ENCODE measurements at places on chromosomes 2 and 18.

DNA sequence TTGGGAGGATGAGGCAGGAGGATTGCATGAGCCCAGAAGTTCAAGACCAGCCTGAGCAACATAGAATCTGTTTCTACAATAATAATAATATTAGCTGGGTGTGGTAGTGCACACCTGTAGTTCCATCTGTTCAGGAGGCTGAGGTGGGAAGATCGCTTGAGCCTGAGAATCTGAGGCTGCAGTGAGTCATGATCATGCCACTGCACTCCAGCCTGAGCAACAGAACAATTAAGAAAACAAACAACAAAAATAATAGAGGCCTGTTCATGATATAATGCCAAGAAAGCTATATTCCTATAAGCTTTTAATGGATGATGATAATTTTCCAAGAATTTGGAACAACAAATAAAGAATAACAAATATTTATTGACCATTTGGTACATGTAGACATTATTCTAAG lies 6.9 kb upstream of the CCBE1 start:
- peak; percentile 36 for DNase-seq

DNA sequence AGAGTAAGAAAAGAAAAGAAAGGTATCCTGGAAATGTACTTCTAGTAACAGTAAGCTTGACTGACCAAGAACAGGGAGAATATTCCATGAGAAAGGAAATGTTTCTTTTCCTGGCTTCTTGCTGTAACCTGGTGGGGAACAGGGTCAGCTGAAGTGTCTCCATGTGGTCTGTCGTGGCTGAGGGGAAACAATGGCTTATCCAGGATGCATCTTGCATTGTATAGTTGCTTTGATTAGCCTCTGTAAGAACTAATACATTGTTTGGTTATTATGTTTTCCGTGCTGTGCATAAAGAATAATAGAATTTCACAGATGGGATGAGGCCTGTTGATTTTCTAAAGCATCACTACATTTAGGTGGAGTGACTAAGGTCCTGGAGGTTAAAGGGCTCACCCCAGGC lies 4.9 kb downstream of the CREG2 start:
- no peak for DNase-seq

GRCh38 chr2:172196768-172197431 lies 94.2 kb upstream of the DLX2 start:
- peak; percentile 72 for DNase-seq

DNA sequence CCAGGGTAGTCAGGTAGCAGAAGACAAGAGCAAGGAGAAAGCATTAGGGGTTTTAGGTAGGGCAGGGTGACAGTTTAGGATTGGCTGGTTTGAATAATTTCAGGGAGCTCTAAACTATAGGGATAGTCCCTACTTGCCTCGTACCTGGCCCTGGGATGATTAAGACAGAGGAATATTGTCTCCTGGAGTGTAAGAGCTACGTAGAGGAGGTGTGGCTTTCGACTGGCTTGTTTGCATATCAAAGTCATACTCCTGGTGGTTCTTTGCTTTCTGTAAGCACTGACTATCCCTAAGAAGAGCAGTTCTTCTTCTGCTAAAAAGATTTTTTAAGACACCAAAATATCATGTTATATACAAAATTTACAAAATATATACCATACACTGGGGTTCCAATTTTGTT lies 1867.4 kb downstream of the SUCLG1 start:
- no peak for DNase-seq

DNA sequence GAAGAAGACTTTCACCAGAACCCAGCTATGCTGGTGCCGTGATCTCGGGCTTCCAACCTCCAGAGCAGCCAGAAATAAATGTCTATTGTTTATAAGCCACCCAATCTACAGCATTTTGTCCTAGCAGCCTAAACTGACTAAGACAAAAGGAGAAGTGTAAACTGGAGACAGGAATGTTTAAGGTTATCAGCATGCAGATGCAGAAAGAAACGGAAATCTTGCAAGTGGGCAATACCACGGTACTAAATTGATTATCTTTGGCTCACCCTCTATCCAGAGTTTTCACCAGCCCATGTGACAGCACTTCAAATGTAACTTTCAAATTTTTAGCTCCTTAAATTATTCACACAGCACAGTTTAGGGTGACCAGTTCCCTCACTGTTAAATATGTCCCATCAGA lies 5.7 kb upstream of the CAPN14 start:
- DNase-seq, result no peak

DNA sequence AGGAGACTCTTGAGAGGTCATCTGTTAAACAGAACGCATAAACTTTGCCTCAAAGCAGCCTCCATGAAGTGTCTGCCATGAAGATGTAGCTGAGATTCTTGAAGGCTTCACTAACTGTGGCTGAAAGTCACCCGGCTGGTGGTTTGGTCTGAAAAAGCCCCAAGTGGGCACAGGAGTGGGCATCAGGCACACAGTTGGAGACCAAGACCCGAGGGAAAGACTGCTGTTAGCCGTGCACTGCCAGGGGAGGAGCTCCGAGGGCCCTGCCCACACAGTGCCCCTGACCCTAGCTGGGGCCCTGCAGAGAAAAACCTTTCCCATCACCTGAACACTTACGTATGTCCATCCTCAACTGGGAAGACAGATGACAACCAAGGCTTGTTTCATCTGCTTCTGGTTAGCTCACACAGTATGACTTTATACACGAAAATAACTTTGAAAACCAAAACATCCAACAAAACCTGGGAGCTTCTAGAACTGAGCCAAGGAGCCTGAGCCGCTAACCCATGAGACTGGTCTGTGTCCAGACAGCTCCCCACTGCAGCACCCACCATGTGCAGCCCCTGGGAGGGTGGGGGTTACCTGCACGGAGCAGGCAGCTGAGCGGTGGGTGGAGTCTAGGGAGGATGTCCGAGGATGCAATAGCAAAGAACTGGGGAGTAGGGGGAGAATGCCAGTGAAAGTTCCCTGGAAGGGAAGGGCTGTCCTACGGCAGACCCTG lies 15.4 kb downstream of the HJURP start:
- DNase-seq, result no peak

- peak; percentile 44 for DNase-seq
Observed at GRCh38 chr2:96815326-96816126, 542 bp upstream of the CNNM3 start.

GRCh38 chr18:63994783-63995399 lies 25.0 kb downstream of the SERPINB8 start:
- peak; percentile 61 for DNase-seq

DNA sequence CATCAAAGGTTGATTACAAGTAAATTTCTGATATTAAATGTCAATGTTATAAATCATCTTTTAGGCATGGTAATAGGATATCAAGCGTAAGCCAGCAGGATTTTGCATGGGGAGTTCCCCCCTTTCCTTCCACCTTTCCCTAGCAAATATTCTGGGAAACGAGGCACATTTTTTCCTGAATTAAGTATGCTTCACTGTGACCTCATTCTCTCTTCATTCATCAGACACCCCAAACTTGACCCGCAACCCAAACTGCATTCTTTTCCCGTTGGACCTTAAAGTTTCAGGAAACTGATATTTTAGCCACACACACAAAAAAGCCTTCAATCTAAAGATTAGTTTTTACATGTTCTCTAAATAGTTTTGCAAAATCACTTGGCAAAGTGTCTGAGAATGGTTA lies 214.5 kb upstream of the CTAGE1 start:
- no peak for DNase-seq

DNA sequence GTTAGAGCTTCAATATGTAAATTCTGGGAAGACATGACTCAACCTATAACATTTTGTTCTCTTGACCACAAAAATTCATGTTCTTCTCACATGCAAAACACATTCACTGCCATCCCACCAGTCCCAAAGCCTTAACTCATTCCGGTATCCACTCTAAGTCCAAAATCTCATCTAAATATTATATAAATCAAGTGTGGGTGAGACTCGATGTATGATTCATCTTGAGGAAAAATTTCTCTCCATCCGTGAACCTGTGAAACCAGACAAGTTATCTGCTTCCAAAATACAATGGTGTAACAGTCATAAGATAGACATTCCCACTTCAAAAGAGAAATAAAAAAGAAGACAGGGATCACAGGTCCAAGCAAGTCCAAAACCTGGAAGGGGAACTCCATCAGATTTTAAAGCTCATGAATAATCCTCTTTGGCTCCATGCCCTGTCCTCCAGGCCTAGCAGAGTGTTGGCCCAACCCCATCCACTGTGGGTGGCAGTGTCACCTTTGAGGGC lies 101.3 kb downstream of the RAD51AP2 start:
- DNase-seq, result peak; percentile 81

GRCh38 chr2:102241616-102242305 lies 54.9 kb downstream of the IL1RL2 start:
- DNase-seq, result no peak

GRCh38 chr2:40360652-40361051 lies 91.2 kb downstream of the SLC8A1 start:
- no peak for DNase-seq

GRCh38 chr2:173355866-173356508 lies 1.3 kb downstream of the CDCA7 start:
- DNase-seq, result no peak
